ENCODE measurements at places on chromosomes 1 and 21. TPM values are rescaled to one million over a fixed set of nuclear protein-coding genes. Genes with fewer than 3 reads are reported as not detected.

ATAD3C gene
- 1.5 TPM for polyA plus RNA-seq

ADAMTSL4 gene
- 13.6 TPM for polyA plus RNA-seq

FGR gene
- 1.6 TPM for polyA plus RNA-seq

RPL5 gene
- polyA plus RNA-seq, result 2,638 TPM

ZSWIM5 gene
- 4.6 TPM for polyA plus RNA-seq

CASQ1 gene
- 0.45 TPM for polyA plus RNA-seq

GRCh38 chr21:15071009-15071408 lies 6.2 kb upstream of the NRIP1 start:
- no peaks in the 10 kb centered on the region for H3K36me3 ChIP-seq
- DNase-seq, result no peak
- H3K27me3 ChIP-seq, result no peaks in the 10 kb centered on the region
- H3K27ac ChIP-seq, result no peak overlapping the region

DNA sequence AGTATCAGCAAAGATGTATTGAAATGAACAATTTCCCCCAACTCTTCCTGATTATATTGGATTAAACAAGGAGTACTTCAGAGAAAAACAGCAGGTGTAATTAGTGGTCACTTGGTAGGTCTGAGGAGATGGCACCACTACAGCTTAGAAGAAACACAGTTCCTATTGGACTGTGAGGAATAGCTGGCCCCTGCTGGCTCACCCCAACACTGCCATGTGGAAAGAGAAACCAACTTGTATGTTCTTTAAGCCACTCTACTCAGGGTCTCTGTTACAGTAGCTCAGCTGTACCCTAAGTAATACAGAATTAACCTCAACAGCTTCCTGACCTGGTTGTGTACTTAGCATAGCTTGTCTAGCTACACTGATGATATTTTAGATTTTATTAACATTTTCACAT lies 26.5 kb upstream of the MTR start:
- H3K4me3 ChIP-seq, result no peak overlapping the region
- no peak overlapping the region for H3K27ac ChIP-seq
- no peak for DNase-seq
- no peaks in the 10 kb centered on the region for H3K4me1 ChIP-seq
- H3K36me3 ChIP-seq, result no peaks in the 10 kb centered on the region

DNA sequence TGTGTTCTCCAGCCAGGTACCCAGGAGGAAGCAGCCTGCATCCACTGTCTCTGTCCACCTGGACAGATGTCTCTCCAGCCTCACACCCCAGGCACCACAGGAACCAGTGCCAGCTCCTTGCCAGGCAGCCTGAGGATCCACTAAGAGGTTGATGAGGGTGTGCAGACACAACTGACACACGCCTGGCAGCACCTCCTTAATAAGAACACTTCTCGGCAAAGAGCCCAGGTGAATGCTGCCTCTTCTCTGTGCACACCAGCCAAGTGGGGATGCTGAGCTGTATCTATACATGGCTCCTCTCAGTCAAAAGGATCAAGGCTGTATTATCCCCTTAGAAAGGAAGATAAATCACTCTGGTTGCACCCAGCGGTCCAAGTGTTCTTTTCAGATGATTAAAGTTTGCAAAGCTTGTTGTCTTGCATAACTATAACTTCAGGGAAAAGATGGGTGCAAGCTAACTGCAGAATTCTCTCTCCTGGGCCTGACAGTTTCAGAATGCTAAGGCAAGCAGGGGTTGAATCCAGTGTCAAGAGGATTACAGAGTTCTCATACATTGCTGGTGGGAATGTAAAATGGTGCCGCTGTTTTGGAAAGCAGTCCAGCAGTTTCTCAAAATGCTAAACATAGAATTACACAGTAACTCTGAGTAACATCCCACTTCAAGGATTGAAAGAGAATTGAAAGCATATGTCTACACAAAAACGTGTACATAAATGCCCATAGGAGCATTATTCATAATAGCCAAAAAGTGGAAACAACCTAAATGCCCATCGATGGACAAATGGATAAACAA lies 3.7 kb upstream of the CAPN8 start:
- H3K27ac ChIP-seq, result no peak overlapping the region
- no peaks in the 10 kb centered on the region for H3K4me1 ChIP-seq
- no peaks in the 10 kb centered on the region for H3K36me3 ChIP-seq
- DNase-seq, result no peak

GRCh38 chr1:50981741-50982140 lies 11.7 kb downstream of the CDKN2C start:
- H3K27me3 ChIP-seq, result no peaks in the 10 kb centered on the region
- DNase-seq, result no peak
- no peak overlapping the region for H3K4me3 ChIP-seq
- H3K36me3 ChIP-seq, result no peaks in the 10 kb centered on the region

GRCh38 chr21:44024257-44024656 lies 12.1 kb downstream of the TRAPPC10 start:
- no peak for DNase-seq
- no peaks in the 10 kb centered on the region for H3K27me3 ChIP-seq
- H3K36me3 ChIP-seq, result no peaks in the 10 kb centered on the region
- H3K27ac ChIP-seq, result no peak overlapping the region
